ENCODE measurements at places on chromosomes 16 and 17. TPM values are rescaled to one million over a fixed set of nuclear protein-coding genes. Genes with fewer than 3 reads are reported as not detected.
A peak's percentile ranks its signal among the peaks of the same experiment; 100 is the strongest.

DNA sequence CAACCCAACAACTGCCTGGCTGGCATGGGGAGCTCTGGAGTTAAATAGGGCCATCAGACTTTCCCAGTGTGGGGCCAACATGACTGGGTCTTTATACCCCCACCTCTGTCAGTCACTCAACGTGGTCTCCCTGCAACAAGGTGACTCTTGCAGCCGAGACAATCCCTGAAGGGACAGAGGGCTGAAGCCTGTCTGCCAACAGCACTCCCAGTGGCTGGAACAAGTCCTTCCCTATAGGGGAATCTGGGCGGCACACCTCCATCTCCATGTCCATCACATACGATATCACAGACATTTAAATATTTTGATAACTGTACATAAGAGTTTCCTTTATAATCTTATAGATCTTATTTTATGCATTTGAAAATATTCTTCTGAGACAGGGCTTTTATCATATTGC is 4.8 kb upstream of the MAPT start:
- DNase-seq: no peak

DNA sequence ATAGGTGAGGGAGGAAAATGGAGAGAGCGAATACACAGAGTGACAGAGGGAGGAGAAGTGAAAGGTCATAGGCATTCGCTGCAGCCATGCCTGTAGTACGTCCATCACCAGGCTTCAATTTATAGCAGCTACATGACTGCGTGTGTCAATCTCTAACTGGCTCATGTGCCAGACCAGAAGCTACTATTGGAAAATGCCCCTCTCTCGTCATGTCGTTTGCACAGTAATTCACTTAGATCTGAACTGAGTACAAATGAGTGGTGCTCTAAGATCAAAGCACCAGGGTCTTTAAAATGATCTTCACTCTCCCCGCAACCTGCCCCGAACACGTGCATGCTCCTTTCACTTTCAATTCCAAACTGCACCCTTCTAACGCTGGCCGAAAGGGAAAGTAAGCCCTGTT is 51.3 kb downstream of the ADCY9 start:
- DNase-seq: no peak

GRCh38 chr16:13904179-13904691 is 15.7 kb upstream of the ERCC4 start:
- DNase-seq: no peak

GRCh38 chr17:82228842-82229697 is at the start of gene SLC16A3:
Gene SLC16A3 (plus strand): TSS chr17:82229042. CDS start chr17:82236009, 6,967 bp downstream.
- DNase-seq: no peak

Gene ZG16
- not detected for total RNA-seq

- DNase-seq: no peak
Observed at GRCh38 chr16:66662445-66663194, 33.9 kb downstream of the CMTM4 start.

GRCh38 chr17:78343543-78344201 is 16.2 kb downstream of the SOCS3 start:
- no peak for DNase-seq

- no peak for DNase-seq
Observed at GRCh38 chr17:83174362-83175118, 95.1 kb downstream of the METRNL start.

- no peak for DNase-seq
Observed at GRCh38 chr16:53933407-53933806, 229.5 kb downstream of the FTO start.

GRCh38 chr17:79612468-79613194 is 1.8 kb upstream of the RBFOX3 start:
- peak; percentile 70 for DNase-seq

DNA sequence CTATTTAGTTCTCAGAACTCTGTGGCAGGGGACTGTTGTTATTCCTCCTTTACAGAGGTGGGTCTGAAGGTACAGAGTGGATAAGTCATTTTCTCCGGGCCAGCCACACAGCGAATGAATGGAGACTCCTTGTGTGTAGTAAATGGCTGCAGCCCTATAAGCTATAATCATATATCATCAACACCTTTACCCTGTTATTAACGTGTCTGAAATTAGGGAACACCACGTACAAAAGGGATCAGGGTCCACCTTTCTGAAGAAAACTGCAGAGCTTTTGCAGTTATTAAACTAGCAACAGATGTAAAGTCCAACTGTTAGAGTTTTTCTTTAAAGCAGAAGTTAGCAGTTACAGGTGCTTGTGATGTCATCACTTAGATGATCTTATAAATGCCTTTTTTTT is 696.7 kb downstream of the MAF start:
- no peak for DNase-seq

DNA sequence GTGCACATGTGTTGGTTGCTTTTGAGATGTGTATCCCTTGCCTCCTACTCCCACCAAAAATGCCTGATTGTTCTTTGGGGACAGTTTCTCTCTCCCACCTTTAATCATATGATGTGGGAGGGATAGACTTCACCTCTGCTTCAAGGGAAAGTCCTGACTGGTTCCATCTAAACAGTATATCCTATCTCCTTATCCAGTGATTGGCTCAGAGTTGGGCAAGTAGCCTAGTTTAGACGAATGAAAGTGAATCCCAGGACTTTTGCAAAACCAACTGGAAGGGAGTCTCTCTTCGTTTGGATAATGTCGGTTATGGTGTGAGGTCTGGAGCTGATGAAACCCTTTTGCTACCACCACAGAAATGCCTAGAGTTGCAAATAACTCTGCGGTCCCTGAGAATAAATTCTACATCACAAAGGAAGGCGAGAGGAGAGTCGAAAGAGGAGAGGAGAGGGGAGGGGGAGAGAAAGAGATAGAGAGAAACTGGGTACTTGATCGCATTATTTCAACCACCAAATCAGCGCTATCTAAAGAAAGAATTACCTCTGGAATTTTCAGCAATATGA is 77.1 kb upstream of the SALL1 start:
- DNase-seq: no peak

Gene TNFSF12
- total RNA-seq: 10.7 TPM

GRCh38 chr16:27722892-27723450 is 173.0 kb downstream of the KATNIP start:
- no peak for DNase-seq

GRCh38 chr17:6641247-6641863 is 495 bp downstream of the TXNDC17 start:
- DNase-seq: no peak

DNA sequence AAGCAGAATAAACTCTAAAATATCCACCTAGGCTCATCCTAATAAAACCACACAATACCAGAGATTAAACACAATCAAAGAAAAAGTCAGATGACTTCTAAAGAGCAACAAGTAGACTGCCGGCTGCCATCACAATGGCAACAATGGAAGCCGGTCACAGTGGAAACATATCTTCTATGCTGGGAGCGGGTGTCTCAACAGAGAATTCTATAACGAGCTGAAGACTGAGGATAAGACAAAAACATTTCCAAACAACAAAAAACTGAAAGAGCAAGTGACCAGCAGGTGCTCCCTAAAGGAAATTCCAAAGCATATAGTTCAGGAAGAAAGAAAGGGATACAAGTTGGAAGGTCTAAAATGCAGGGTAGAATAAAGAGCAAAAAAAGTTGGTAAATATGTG is 8.9 kb downstream of the NSMCE1 start:
- DNase-seq: no peak

- DNase-seq: no peak
Observed at GRCh38 chr16:69193855-69194254, 6.9 kb downstream of the SNTB2 start.

- DNase-seq: no peak
Observed at GRCh38 chr16:67149276-67150046, 1.3 kb downstream of the B3GNT9 start.

DNA sequence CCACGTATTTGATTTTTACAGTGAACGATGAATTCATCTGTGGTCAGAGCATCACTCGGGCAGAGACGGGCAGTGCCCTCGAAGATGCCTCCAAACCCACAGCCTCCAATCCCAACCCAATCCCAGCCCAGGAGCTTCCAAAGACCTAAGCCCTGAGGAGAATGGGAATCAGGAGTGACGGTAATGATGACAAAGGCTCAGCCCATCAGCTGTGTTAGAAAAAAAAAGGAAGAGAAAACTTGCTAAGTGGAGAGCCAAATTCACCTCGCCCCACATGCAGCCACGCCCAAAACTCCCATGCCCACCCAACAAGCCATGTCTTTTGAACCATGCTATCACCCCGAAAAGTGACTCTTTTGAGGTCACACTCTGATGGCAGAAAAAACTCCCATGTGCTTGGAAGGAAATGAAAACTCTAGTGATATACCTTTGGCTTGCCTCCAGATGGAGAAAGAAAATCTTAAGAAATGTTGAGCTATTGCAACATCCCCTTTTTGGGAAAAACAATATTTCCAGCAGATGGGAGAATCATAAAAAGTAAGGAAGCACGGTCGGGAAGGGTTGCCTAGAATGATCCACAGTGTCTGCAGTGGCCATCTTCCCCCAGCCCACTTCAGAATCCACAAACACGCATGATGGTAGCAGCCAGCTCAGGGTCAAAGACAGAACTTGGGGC is 37.7 kb downstream of the XYLT1 start:
- no peak for DNase-seq

Gene CMTR2
- total RNA-seq: 31.7 TPM

DNA sequence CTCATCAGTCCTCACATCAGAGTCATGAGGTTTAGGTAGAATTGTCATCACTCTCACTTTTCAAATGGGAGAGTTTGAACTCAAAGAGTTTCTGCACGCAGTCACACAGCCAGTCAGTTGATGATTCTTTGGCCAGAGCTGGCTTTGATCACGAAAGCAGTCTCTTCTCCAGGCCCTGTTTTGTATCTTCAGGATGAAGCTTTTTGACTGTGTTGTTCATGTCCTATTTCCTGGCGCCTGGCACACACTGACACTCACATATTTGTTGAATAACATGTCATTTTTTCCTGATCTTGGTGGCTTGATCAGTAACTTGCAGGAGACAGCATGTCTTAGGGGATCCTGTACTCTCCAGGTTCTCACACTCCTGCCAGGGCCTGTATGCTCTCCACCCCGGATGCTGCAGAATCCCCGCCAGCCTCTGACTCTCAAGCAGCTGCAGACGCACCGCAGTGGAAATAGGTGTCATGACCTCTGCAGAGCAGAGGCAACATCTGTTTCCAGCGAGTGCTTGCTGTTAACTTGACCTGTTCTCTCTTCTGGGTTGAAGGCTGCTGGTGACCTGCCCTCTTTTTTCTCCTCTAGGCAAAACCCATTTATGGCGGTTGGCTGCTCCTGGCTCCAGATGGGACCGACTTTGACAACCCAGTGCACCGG is 33.0 kb downstream of the MPRIP start:
- DNase-seq: no peak

DNA sequence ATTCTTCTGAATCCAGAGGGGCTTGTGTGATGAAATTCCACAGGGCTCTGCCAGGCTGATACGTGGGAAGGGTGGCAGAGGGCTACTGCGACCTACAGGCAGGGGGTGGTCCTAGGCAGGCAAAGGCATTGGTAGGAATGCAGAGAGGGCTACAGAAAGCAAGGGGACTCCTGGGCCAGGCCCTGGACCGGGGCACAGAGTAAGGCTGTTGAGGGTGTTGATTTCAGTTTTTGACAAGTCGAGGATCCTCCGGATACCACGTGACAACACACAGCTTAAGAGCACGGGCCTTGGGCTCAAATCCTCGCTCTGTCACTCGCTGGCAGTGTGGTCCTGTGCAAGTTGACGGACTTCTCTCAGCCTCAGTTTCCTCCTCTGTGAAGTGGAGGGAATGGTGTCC is 19.1 kb upstream of the DOC2B start:
- no peak for DNase-seq
